ENCODE measurements at places on chromosomes 13 and 19.

GRCh38 chr19:5083547-5083965 lies 114.6 kb downstream of the KDM4B start:
- no peak for DNase-seq

DNA sequence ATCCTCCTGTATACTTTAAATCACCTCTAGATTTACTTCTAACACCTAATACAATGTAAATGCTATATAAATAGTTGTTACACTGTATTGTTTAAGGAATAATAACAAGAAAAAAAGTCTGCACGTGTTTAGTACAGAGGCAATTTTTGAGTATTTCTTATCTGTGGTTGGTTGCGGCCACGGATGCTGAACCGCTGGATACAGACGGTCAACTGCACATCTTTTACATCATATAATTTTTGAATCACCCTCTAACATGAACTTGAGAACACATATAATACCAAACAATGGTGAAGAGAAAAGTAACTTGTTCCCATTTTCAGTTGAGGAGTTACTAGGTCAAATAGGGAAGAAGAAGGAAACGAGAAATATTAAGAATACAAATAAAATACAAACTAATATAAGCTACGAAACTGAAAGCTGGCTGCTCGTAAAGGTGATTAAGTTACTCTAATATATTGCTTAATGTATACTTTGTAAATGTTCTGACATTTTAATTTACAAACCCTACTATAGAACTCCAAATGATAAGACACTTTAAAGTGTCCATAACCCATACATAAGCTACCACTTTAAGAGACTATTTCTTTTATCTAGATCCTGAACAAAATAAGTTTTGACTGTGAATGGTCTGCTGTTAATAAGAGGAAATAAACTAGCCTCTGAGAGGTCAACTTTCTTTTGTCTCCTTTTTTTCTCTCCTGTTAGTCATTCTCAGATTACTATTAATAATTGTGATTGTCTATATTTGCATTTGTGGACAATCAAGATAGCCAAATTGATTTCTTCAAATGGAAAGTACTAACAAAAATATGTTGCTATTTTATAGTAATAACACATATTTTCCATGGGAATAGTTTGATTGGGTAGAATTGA lies 457.4 kb downstream of the DIAPH3 start:
- DNase-seq, result no peak

- no peak for DNase-seq
Observed at GRCh38 chr13:95256091-95256490, 45.2 kb downstream of the ABCC4 start.

- DNase-seq, result no peak
Observed at GRCh38 chr19:2207991-2208860, 27.9 kb downstream of the PLEKHJ1 start.

DNA sequence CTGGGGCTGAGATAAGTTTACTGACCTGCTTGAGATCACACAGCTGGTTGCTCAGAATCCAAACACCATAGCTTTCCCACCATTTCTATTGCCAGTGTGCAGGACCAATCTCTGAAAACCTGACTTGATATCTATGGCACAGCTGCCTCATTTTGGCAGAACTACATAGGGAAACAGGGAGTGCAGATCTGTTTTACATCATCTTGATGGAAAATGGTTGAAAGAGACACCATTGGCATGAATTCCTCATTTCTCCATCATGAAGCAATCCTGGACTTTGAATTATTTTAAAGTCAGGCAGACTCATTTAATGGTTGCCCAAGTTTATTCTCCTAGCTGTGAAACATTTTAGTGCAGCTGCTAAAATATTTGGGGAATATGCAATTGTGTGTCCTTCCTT lies 1628.2 kb upstream of the SLC10A2 start:
- DNase-seq, result no peak

DNA sequence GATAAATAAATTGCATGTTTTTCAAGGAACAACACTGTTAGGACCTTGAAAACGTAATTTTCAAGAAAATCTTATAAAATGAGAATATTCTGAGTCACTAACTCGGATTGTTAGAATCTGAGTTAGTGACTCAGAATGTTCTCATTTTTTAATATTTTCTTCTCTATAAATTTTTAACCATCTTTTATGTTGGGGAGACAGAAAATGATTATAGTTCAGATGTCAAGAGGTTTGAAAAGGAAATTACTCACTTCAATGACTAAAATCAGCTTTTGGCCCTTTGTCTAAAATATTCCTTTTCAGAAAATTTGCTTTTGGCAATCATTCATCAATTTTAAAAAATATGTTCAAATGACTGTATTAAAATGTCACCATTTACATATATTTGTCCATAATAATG lies 264.2 kb upstream of the EDNRB start:
- DNase-seq, result no peak

DNA sequence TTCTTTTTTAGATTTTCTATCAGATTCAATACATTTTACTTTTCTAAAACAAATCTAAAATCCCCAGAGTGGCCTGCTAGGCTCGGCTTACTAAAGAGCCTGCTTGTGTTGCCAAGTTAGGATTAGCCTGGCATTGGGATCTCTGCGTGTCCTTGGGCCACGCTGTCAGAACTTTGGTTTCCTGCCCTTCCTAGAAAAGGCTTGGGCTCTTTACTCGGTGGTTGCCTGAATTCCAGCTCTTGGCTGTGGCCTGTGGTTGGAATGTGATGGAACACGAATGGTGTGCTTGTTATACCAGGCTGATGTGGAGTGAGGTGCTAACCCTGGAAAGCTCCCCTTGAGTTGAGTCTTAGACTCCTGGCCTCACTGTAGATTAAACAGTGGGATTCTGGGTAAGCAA lies 8.5 kb downstream of the SPATA13 start:
- DNase-seq, result no peak

DNA sequence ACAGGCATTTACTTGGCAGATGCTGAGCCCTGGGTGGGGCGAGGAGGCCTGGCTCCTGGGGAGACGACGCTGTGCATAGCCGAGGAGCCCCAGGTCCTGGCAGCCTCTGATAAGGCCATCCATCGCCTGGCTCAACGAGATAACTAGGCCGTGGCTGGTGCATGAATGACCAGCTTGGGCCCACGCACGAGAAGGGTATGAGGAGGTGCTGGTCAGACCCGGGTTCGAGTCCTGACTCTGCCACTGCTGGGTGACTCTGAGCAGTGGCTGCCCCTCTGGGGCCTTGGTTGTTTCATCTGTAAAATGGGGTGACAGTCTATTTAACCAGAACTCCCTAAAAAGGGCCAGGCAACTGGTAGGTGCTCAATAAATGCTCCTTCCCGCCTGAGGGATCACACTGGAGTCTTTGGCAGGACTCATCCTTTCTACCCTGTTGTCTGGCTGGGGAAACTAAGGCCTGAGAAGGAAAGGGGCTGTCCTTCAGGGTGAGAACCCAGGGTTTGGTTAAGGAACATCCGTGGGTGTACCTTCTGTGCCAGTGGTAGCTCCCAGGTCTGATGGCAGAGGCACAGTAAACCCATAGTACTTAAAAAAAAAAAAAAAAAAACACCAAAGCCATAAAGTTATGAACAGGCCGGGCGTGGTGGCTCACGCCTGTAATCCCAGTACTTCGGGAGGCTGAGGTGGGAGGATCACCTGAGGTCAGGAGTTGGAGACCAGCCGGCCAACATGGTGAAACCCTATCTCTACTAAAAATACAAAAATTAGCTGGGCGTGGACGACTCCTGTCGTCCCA lies 8.1 kb upstream of the ARRDC2 start:
- DNase-seq, result no peak

GRCh38 chr19:49136771-49137171 lies 17.4 kb downstream of the PPFIA3 start:
- no peak for DNase-seq

GRCh38 chr13:80386002-80386401 lies 45.1 kb upstream of the SPRY2 start:
- DNase-seq, result no peak

- no peak for DNase-seq
Observed at GRCh38 chr13:73610799-73611592, 523.2 kb downstream of the KLF12 start.

- no peak for DNase-seq
Observed at GRCh38 chr19:29409076-29409862, 116.5 kb upstream of the VSTM2B start.

- no peak for DNase-seq
Observed at GRCh38 chr13:48661107-48661506, 7.4 kb downstream of the CYSLTR2 start.

GRCh38 chr19:58558066-58558622 lies at the start of gene UBE2M:
Gene UBE2M, minus strand, starts transcription at chr19:58558611. Its CDS starts 230 bp downstream, at chr19:58558381.
- DNase-seq, result no peak

- DNase-seq, result no peak
Observed at GRCh38 chr19:7792281-7792680, 29.2 kb downstream of the CLEC4M start.

- no peak for DNase-seq
Observed at GRCh38 chr13:30446126-30446500, 19.6 kb downstream of the HMGB1 start.

GRCh38 chr13:70502944-70503343 lies 394.7 kb upstream of the KLHL1 start:
- DNase-seq, result no peak

DNA sequence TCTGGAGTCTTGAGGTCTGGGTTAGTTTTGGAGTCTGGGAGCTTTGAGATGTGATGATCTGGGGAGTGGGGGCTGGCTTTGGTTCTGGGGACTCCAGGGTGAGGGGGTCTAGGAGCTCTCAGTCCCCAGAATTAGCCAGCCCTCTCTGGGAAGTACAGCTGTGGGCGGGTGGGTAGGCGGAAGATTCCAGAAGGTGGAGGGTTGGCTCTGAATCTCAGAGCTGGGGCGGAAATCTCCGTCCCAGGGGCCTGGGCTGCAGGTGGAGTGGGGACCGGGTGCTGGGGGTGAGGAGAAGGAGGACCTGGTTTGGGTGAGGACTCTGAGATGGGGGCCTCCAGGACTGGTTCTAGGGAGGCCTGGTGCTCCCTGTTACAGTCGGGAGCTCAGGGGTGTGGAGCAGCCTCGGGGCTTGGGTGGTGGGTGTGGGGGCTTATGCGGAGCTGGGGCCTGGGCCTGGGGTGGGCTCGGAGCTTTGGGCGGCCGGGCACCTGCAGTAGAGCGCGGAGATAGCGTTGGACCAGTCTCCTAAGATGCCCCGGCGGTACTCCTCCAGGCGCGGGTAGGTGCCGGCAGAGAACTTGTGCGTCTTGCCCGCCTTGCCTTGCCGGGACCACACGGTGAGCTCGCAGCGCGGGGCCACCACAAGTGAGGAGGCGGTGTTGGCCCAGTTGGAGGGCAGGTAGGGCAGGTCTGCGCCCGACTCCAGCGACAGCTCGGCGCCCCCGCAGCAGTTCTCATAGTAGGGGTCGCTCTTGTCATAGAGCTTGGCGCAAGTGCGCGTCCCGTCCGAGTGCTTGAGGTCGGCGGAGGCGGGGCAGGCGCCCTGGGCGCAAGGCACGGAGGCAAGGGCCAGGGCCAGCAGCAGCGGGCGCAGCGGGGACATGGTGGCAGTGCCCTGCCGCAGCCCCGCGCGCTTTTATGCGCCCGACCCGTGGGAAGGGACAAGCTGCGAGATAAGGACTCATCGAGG lies at the start of gene SYCN:
Gene SYCN (minus strand): TSS at position 892 of the 970 bp plus-strand sequence. CDS start 9 bp downstream, at position 883.
- no peak for DNase-seq

DNA sequence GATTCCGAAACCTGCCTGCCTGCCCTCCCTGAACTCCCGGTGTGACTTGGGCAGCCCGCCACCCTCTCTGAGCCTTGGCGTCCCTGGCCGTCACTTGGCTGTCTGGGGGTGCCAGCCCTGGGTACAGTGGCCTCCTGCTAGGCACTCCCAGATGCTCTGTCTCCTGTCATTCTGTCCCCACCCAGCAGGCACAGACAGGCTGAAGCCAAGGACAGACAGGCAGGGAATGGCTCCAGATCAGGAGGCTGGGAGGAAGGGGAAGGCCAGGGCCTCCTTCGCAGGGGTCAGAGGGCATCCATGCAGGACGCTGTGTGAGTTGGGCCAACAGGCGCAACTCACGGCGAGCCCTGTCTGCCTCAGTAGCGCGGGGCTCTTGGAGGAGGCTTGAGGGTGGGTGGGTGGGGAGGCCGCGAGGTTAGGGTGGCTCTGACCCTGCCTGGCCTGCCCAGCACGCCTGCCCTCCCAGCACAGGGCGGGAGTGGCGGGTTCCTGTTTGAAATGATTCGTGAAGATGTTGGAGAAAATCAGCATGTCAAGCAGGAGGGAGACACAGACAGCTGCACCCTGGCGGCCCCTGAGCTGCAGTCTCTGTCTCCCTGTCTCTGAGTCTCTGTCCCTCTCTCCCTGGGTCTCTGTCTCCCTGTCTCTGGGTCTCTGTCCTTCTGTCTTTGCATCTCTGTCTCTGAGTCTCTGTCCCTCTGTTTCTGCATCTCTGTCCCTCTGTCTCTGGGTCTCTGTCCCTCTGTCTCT lies 19.7 kb downstream of the KLHL26 start:
- no peak for DNase-seq

GRCh38 chr19:7177926-7178325 lies 108.4 kb downstream of the ZNF557 start:
- DNase-seq, result no peak

- no peak for DNase-seq
Observed at GRCh38 chr13:106418556-106418955, 116.9 kb downstream of the EFNB2 start.

- no peak for DNase-seq
Observed at GRCh38 chr13:27704681-27705080, 83.0 kb downstream of the POLR1D start.

DNA sequence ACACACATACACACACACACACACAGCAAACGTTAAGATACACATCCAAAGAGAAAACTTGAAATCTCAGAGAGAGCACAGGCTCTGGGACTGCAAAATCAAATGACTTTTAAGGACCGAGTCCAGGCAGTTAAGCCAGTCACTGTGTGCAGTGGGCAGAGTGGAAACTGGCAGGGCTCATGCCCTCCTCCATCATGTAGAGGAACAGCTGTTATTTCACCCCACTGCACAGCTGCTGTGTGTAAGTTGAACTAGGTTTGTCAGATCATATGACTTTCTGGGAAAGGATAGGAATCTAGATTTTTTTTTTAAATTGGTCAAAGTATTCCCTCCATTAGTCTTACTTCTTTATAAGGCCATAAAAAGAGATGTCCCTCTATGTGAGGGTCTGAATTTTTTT lies 1002.1 kb downstream of the UQCRFS1 start:
- DNase-seq, result no peak

- DNase-seq, result no peak
Observed at GRCh38 chr19:34282611-34283519, 28.5 kb downstream of the GARRE1 start.

Data from NCI-H1436 treated with DMSO at 0.1 percent for 48 hours (cell line).